Muscle of leg (tissue), 16 donors: ENCODE measurements at places on chromosomes 5 and 9.
A peak's percentile ranks its signal among the peaks of the same experiment; 100 is the strongest.

DNA sequence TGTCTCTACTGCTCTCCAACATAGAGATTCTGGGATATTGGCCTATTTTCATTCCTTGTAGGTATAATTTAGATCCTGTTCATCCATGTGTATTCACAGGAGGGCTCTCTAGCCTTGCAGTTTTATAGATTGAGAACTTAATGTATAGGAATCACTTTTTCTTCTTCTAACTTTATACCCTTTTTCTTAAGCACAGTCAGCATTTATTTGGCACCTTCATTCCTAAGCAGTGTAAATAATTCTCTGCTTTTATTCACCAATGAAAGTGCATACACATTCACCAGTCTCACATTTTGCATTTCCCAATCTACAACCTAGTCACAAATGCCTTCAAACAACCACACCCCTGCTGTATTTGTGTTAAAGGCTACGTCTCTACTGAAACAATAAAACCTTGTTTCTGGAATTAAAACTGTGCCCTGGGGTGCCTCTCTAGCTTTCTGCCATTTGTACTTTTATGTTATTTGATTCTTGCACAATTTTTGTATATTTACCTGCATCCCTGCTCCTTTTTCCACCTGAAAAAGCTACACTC, 49.3 kb downstream of the NREP start:
- DNase-seq = no peak

DNA sequence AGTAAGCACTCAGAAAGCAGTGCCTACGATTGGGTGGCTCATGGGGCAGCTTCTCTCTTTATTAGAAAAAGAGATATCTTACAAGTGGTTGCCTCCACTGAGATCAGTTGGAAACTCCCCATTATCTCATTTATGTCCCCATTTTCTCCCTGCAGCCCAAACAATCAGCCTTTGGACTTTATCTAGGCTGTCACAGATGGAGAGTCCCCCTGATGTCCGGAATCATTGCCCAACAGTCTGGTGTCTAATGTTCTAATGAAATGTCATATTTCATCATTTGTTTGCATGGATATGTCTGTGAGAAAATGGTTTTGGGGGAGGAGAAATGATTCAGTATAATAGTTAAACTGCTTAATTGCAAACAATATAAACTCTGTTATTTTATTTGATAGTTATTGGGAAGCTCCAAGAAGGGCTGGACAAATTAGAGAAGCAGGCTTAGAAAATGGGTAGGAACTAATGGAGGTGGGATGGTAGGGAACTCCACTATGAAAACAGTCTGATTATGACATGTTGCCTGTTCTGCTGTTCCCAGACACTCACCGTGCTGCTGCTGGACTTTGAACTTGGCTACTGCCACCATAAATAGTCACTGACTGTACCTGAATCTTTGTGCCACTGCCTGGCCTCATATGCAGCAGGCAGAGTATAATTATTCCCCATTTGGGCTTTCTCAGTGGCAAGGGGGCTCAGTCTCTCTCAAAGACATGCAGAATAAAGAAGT, 38.3 kb upstream of the SMAD5 start:
- no peak for DNase-seq

DNA sequence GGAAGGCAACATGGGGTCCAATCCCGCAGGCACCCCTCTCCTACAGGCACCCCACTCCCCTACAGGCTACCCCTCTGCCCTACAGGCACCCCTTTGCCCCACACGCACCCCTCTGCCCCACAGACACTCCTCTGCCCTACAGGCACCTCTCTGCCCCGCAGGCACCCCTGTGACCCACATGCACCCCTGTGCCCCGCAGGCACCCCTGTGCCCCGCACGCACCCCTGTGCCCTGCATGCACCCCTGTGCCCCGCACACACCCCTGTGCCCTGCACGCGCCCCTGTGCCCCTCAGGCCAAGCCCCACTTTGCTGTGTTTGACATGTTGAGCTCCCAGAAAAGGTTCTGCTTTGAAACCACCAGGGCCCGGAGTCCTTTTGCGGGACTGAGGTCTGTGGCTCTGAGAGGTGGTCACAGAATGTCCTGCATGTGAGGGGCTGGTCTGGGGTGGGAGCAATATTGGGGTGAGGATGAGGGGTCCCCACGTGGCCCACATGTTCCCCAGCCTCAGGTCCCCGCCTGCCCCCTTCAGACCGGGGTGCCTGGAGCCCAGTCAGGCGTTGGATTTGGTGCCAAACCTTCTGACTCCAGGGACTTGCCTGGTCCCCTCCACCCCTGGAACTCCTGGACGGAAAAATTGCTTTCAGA, 616 bp upstream of the QRFP start:
- DNase-seq = no peak

DNA sequence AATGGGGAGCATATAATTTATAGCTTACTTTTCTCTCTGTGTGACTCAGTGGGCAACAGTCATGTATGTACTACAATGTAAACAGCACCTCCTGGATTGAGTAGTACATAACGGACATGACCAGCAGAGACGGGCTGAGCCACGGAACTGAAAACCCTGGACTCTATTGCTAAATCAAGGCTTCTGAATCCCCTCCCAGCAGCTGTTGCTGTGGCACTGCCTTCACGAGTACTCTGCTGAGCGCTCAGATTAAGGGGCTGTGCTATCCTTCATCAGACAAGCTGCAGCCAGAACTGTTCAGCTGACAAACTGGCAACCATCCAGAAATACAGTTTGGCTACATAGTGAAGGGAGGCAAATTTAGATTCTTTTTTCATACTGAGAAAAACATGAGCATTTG, 131.3 kb upstream of the CCDC180 start:
- DNase-seq = peak; percentile 83

- no peak for DNase-seq
Measured at GRCh38 chr5:176355400-176356178, 6.0 kb downstream of the KIAA1191 start.

DNA sequence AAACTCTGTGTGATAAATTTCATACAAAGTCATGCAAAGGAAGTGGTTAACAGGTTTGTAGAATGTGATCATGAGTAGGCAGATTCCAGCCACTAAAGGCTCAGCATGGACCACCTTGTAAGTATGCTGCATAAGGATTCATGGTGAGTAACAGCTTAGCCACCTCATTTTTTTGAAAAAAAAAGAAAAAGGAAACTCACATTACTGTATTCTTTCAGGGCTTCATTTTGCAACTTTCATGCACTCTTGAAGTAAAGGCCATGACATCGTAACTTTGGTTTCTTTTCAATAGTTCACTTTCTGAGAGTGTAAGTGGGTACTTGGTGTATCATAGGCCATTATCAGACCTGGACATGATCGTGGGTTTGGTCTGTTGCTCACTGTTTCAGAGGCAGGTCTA, 175.1 kb downstream of the PCSK1 start:
- no peak for DNase-seq
